ENCODE measurements at places on chromosomes 3 and 15. TPM values are rescaled to one million over a fixed set of nuclear protein-coding genes. Genes with fewer than 3 reads are reported as not detected.

Gene NANOGP8
- total RNA-seq = not detected

- no peaks in the 10 kb centered on the region for H3K27me3 ChIP-seq
- H3K4me3 ChIP-seq = no peak overlapping the region
- H3K27ac ChIP-seq = no peak overlapping the region
- H3K36me3 ChIP-seq = no peaks in the 10 kb centered on the region
- no peaks in the 10 kb centered on the region for H3K4me1 ChIP-seq
Observed at GRCh38 chr3:191555037-191555436, 94.1 kb downstream of the PYDC2 start.

DNA sequence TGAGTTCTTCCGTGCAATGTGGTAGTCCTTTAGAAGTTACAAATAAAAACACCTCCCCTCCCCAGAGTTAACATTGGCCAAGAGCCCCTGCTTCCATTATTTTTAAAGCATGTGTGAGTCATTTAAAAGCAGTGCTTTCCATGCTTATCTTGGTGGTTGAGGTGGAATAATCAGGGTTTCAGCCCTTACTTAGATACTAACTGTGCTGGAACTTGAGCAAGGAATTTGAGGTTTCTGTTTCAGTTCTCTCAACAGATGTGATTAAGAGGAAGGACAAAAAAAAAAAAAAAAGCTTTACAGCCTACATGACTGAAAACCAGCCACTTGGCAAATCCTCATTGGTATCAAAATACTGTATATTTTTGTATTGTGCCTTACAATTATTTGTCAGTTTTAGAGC is 64.5 kb downstream of the CGNL1 start:
- peaks cover 16% of the 10 kb centered on the region for H3K4me1 ChIP-seq
- DNase-seq = no peak
- H3K36me3 ChIP-seq = no peaks in the 10 kb centered on the region
- peak overlapping the region; percentile 63 for H3K27ac ChIP-seq
- no peak overlapping the region for H3K4me3 ChIP-seq
- H3K27me3 ChIP-seq = peaks cover 18% of the 10 kb centered on the region

DNA sequence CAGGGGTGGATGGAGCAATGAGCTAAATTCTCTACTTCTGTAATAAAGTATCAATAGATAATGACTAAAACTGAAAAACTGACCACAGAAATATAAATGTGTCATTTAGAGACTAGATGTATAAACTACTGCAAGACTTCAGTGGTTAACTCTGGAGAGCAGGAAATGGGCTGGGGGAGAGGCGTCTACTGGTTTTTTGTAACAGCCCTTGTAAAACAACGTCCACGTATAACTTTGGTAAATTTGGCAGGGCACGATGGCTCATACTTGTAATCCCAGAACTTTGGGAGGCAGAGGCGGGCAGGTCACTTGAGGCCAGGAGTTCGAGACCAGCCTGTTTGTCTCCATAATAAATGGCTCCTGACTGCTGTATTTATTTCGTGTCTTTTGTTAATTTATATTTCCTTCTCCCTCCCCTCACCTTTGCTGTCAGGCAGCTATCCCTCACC is 12.5 kb downstream of the RAB27A start:
- peaks cover 3% of the 10 kb centered on the region for H3K36me3 ChIP-seq
- no peaks in the 10 kb centered on the region for H3K27me3 ChIP-seq
- no peak overlapping the region for H3K4me3 ChIP-seq
- DNase-seq = no peak

DNA sequence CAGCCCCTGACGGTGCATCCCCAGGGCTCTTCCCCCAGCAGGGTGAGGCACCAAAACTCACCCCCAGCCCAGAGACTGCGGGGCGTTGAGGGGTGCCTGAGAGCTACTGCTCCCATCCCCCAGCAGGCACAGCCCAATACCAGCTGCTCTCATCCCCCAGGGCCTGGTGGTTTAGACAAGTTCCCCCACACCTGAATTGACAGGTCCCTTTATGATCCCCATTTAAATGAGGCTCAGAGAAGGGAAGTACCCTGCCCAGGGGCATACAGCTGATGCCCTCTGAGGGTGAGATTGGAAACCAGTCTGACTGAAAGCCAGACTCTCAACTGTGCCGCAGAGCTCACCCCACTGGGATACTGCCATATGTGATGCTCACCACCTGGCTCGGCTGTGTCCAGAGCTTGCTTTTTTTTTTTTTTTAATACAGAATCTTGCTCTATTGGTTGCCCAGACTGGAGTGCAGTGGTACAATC is 20.1 kb downstream of the DUSP7 start:
- DNase-seq = no peak
- H3K4me1 ChIP-seq = peaks cover 5% of the 10 kb centered on the region
- no peaks in the 10 kb centered on the region for H3K27me3 ChIP-seq
- no peaks in the 10 kb centered on the region for H3K36me3 ChIP-seq
- H3K4me3 ChIP-seq = no peak overlapping the region

All from osteocyte (in vitro differentiated cells).